ENCODE measurements at places on chromosomes 1 and 21.

GRCh38 chr1:39876144-39876543 is 7.2 kb downstream of the TRIT1 start:
- no peak for DNase-seq

- DNase-seq: no peak
Measured at GRCh38 chr1:111937147-111937725, 52.2 kb downstream of the KCND3 start.

- no peak for DNase-seq
Measured at GRCh38 chr21:17495680-17496079, 17.2 kb upstream of the CXADR start.

DNA sequence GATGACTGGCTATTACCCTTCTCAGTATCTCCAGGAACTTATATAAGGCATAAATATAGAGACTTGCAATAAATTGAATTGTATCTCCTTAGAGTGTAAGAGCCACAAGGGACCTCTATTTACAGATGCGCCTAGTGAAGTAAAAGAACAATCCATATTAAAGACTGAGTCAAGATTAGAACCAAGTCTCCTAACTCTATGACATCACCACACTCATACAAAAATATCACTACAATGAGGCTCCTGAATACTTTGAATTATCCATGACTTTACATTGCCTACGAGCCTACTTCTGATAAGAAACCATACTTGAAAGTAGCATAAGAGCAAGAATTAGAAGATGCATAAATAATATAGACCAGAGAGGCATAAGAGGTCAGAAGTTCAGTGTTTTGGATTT is 18.8 kb downstream of the DPYD start:
- DNase-seq: no peak

- DNase-seq: peak; percentile 51
Measured at GRCh38 chr1:156910309-156910782, 10.1 kb upstream of the LRRC71 start.

GRCh38 chr21:35938446-35938845 is 121.9 kb downstream of the SETD4 start:
- DNase-seq: no peak

DNA sequence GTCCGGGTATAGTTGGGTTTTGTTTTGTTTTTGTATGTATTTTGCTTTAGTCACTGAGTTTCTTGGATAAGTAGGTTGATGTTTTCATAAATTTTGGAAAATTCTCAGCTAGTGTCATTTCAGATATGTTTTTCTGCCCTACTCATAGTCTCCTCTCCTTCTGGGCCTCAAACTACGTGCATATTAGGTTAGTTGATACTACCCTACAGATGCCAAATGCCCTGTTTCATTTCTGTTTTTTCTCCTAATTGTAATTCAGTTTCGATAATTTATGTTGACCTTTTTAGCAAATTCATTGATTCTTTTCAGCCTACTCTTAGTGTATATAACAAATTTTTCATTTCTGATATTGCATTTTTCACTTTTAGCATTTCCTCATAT is 268.6 kb upstream of the RGS18 start:
- no peak for DNase-seq

DNA sequence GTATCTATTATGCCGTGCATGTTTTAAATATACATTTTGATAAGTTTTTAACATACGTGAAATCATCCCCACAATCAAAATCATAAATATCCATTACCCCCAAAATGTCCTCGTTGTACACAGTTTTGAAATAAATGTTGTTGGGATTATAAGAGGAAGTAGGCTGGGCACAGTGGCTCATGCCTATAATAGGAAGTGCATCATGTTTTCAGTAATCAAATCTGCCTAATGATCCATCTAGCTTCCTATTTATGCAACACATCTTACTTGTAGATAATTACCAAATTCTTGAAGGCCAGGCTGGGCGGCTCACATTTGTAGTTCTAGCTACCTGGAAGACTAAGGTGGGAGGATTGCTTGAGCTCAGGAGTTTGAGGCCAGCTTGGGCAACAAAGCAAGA is 15.0 kb upstream of the IFNGR2 start:
- DNase-seq: no peak

GRCh38 chr1:2530513-2531361 is 674 bp upstream of the HES5 start:
- no peak for DNase-seq
